ENCODE measurements at places on chromosomes 16 and 17.

GRCh38 chr17:31462261-31462660, 70.8 kb downstream of the RAB11FIP4 start:
- H3K4me3 ChIP-seq = no peak overlapping the region
- H3K36me3 ChIP-seq = no peaks in the 10 kb centered on the region
- DNase-seq = peak; percentile 3
- no peak overlapping the region for H3K27ac ChIP-seq
- H3K4me1 ChIP-seq = no peaks in the 10 kb centered on the region

DNA sequence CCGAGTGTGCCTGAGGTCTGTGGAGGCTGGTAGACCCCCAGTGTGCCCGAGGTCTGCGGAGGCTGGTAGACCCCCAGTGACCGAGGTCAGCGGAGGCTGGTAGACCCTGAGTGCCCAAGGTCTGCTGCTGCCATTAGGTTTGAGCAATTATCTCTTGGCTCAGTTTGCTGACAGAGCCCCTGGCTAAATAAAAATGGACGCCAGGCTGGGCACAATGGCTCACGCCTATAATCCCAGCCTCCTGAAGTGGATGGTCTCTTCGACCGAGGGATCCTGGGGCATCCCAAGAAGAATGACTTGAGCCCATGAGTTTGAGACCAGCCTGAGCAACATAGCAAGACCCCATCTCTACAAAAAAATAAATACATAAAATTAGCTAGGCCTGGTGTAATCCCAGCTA, 98.7 kb upstream of the ZNF469 start:
- H3K27me3 ChIP-seq = peaks cover 39% of the 10 kb centered on the region
- no peak overlapping the region for H3K4me3 ChIP-seq
- no peaks in the 10 kb centered on the region for H3K36me3 ChIP-seq
- no peak overlapping the region for H3K27ac ChIP-seq
- H3K4me1 ChIP-seq = no peaks in the 10 kb centered on the region

DNA sequence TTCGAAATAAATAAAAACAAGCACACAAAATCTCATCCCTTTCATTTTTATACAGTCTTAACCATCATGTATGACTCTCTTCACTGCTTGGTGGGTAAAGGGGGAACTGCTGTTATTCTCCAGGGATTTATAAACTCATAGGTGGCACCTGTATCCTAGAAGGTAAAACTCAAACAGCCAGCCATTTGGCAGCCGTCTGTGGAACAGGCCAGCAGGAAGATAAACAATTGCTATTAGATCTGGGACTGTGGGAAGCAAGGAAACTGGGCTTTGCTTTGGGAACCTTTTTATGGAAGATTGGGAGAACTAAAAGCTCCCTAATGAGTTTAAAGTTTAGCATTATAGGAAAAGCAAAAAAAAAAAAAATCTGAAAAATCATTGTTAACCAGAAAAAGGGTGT, 126.0 kb downstream of the TANGO6 start:
- no peaks in the 10 kb centered on the region for H3K27me3 ChIP-seq
- H3K36me3 ChIP-seq = peaks cover 16% of the 10 kb centered on the region
- H3K4me3 ChIP-seq = no peak overlapping the region
- H3K4me1 ChIP-seq = no peaks in the 10 kb centered on the region

GRCh38 chr17:41655611-41656111, 31.3 kb upstream of the KRT17 start:
- H3K27me3 ChIP-seq = no peaks in the 10 kb centered on the region
- H3K4me1 ChIP-seq = no peaks in the 10 kb centered on the region
- H3K4me3 ChIP-seq = no peak overlapping the region
- no peak overlapping the region for H3K27ac ChIP-seq
- DNase-seq = no peak

- no peak for DNase-seq
- H3K27me3 ChIP-seq = no peaks in the 10 kb centered on the region
- H3K36me3 ChIP-seq = peaks cover 11% of the 10 kb centered on the region
- no peak overlapping the region for H3K4me3 ChIP-seq
Measured at GRCh38 chr17:43768943-43769342, 9.8 kb downstream of the DUSP3 start.

DNA sequence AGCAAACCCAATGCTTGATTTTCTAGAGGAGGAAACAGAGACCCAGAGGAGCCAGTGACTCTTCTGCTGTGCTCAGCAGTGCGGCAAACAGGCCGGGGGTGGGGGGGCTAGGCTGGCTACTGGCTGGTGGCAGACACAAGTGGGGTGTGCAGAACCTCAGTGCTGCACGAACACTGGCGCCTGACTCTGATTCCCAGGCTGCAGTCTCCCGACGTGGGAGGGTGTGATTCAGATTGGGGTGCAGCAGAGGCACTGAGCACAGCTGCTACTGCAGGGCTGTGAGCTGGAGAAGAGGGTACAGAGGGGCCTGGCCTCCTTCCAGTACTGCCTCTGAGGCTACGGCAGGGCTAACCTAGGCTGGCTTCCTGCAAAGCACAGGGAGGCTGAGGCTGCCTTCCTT, 8.1 kb downstream of the RPL19 start:
- no peak overlapping the region for H3K4me3 ChIP-seq

DNA sequence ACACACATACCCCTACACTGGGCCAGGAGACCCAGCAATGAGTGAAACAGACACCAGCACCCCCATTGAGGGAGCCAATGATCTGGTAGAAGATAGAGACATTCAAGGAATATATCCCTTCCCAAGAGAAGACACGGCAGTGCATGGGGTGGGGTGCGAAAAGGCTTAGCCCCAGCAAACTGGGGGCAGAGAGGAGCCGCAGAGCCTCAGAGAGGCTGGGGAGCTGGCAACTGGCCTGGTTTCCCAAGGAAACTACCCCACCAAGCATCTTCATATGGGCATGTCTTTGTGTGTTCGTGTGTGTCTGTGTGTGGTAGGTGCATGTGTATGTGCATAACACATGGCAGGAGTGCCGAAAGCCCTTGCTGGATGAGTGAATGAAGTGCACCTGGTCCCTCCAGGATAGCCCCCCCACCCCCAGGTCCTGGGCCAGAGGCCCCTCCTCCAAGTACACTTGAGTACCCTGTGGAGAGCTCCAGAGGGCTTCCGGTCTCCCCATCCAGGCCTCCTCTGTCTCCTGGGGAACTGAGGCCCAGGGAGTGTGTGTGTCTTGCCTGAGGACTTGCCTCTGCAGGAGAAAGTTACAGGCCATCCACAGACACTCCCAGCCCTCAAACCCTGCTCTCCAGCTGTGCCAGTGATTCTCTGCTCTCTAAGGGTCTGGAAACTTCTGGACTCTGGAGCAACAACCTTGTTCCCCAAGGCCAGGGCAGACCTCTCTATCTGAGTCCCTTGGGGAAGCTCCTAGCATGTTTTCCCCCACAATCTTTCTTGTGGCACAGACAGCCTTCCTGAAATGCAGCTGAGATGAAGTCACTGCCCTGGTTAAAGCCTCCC, 15.9 kb downstream of the TBX2 start:
- peaks cover under 1% of the 10 kb centered on the region for H3K4me1 ChIP-seq
- H3K27me3 ChIP-seq = peaks cover 13% of the 10 kb centered on the region
- peak overlapping the region; percentile 23 for H3K27ac ChIP-seq
- H3K4me3 ChIP-seq = no peak overlapping the region

GRCh38 chr17:47708864-47709541, 15.0 kb downstream of the TBKBP1 start:
- peaks cover 28% of the 10 kb centered on the region for H3K36me3 ChIP-seq
- peak; percentile 47 for DNase-seq
- peak overlapping the region; percentile 43 for H3K4me3 ChIP-seq
- no peak overlapping the region for H3K27ac ChIP-seq
- H3K27me3 ChIP-seq = no peaks in the 10 kb centered on the region
- peaks cover 19% of the 10 kb centered on the region for H3K4me1 ChIP-seq

- no peaks in the 10 kb centered on the region for H3K27me3 ChIP-seq
- H3K36me3 ChIP-seq = no peaks in the 10 kb centered on the region
- peaks cover 56% of the 10 kb centered on the region for H3K4me1 ChIP-seq
- H3K27ac ChIP-seq = peak overlapping the region; percentile 98
Measured at GRCh38 chr16:69329369-69330285, 761 bp downstream of the PDF start.

GRCh38 chr16:55297910-55298479, 26.0 kb upstream of the IRX6 start:
- H3K27me3 ChIP-seq = no peaks in the 10 kb centered on the region
- H3K27ac ChIP-seq = peak overlapping the region; percentile 80
- H3K36me3 ChIP-seq = no peaks in the 10 kb centered on the region
- DNase-seq = no peak

DNA sequence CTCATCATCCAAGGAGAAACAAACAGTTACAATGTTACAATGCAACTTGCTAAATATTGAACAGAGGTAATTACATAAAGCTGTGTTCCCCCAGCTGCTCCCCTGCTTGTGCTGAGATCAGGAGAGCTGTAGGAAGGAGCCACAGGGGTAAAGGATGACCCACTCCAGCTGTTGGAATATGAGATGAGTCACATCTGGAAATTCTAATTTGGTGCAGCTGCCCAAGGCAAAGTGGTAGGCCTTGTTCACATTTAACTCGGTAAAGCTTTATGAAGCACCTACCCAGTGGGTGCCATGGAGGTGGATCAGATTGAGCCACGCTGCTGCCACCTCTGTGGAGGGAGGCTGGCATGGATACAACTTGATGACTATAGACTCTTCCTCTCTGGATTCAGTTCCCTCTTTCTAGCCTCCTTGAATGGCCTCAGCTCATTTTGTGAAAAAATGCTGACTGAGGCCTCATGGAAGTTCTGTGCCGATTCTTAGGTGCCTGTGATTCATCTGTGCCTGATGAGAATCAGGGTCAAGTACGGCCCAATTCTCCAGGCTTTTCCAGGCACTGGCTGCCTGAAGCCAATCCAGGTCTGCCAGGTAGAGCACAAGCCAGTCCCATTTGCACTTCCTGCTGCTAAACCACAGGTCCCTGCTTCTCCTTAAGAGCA, 7.4 kb downstream of the ZNF689 start:
- no peaks in the 10 kb centered on the region for H3K4me1 ChIP-seq
- peaks cover 8% of the 10 kb centered on the region for H3K36me3 ChIP-seq
- H3K27ac ChIP-seq = no peak overlapping the region
- no peak overlapping the region for H3K4me3 ChIP-seq
- H3K27me3 ChIP-seq = no peaks in the 10 kb centered on the region

DNA sequence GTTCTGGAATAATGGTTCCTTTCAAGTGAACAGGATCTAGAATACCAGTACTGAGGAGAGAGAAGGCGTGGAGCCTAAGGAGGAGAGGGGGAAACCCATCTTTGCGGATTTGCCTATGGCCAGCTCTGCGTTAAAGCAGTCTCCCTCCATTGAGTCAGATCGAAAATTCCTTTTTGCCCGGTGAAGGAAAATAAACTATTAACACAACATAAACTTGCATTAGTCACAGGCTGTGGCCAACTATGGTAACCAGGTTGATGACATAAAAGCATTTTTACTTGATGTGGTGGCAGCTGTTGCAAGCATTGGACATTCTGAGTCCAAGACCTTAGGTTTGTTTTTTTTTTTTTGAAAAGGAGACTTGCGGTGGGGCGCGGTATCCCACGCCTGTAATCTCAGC, 8.9 kb downstream of the LDAF1 start:
- no peaks in the 10 kb centered on the region for H3K27me3 ChIP-seq
- H3K36me3 ChIP-seq = peaks cover 3% of the 10 kb centered on the region
- H3K4me3 ChIP-seq = no peak overlapping the region
- peaks cover 17% of the 10 kb centered on the region for H3K4me1 ChIP-seq

DNA sequence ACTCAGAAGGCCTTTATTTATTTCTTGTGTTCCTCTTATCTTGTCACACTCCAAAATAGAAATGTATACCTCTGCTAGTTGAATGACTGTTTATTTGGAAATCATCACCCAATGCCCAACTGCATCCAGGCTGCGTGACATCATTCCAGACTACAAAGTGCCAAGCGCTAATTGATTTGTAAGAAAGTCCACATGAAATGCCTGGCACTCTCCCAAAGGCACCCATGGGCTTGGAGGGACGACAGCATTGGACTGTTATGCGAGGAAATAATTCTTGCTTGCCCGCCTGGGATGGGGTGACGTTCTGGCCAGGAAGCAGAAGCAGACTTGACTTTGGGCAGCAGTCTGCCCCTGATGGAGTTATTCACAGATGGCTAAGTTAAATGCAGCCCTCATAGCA, 165.9 kb downstream of the CDH13 start:
- no peak overlapping the region for H3K4me3 ChIP-seq
- no peak overlapping the region for H3K27ac ChIP-seq
- H3K27me3 ChIP-seq = no peaks in the 10 kb centered on the region
- DNase-seq = no peak
- no peaks in the 10 kb centered on the region for H3K36me3 ChIP-seq

DNA sequence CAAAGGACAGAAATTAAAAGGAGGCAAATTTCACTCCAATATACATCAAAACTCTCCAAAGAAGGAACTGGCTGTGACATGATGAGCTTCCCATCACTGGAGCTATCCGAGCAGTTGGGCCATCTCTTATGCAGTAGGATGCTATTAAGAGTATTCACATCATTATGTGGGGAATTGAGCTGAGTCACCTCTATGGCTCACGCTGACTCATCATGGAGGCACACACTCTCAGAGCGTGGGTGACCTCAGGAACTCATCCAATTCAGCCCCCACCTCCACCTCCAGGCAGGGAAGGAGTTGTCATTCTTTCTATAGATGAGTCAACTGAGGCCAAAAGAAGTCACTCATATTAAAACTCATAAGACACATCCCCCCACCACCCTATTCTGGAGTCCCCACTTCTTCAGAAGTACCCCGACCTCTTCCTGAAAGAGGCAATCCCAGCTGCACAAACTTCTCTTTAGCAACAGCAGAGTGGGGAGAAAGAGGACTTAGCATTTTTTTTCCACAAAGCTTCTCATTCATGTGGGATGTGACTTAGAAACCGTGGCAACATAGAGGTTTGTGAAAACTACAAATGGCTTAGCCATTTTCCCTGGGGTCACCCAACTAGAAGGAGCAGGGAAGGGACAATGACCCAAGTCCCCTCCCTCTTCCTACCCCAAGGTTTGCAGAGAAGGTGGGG, 32.5 kb downstream of the ABCC12 start:
- no peaks in the 10 kb centered on the region for H3K36me3 ChIP-seq
- no peaks in the 10 kb centered on the region for H3K27me3 ChIP-seq
- H3K27ac ChIP-seq = peak overlapping the region; percentile 67
- H3K4me1 ChIP-seq = peaks cover 26% of the 10 kb centered on the region
- H3K4me3 ChIP-seq = no peak overlapping the region
- DNase-seq = peak; percentile 30

DNA sequence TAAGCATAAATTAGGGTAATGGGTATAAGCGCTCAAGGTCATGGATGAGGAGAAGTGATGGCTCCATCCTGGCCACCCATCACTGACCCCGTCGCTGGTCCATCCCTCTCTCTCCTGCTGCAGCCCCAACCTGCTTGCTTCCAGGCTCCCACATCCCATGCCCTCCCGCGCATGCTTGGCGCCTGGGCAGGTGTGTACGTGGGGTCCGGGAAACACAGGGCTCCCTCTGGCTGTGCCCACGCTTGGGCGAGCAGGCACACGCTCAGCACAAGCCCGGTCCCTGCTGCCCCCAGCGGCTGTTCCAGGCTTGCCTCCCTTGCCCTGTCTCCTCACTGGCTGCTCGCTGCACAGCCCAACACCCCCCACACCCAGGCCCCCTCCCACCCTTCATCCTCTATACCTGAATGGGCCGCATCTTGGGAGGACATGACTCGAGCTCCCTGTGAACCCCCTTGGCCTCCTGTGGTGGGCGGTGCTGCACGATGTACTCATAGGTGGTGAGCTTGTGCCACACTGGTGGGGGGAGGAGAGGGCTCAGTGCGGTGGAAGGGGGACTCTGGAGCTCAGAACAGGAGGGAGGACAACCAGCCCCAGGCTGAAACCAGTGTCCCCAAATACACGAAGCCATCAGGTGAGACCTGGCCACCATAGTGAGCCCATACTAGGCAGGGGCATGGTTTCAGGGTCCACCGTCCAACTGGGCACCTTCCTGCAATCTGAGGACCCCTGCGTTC, 4.7 kb upstream of the TPPP3 start:
- H3K36me3 ChIP-seq = no peaks in the 10 kb centered on the region
- H3K27ac ChIP-seq = peak overlapping the region; percentile 50
- peaks cover 5% of the 10 kb centered on the region for H3K27me3 ChIP-seq
- H3K4me1 ChIP-seq = peaks cover 37% of the 10 kb centered on the region
- DNase-seq = no peak

Measured in psoas muscle (tissue), 8 donors.